ENCODE measurements at places on chromosomes 2 and 18.

- DNase-seq, result no peak
These were observed 14.2 kb downstream of the CAVIN2 start for GRCh38 chr2:191832668-191833067.

GRCh38 chr18:75167137-75167536 is 41.8 kb downstream of the PTGR3 start:
- no peak for DNase-seq

GRCh38 chr2:238100049-238100820 is at the start of gene ESPNL:
Gene ESPNL (plus strand): TSS chr2:238100340. CDS start chr2:238100420, 80 bp downstream.
- DNase-seq, result no peak

- no peak for DNase-seq
These were observed 196.1 kb downstream of the SETBP1 start for GRCh38 chr18:44876755-44877154.

- no peak for DNase-seq
These were observed 53.0 kb downstream of the ZC3H8 start for GRCh38 chr2:112201696-112202430.

GRCh38 chr2:46544581-46544980 is 65.2 kb downstream of the TMEM247 start:
- DNase-seq, result no peak

DNA sequence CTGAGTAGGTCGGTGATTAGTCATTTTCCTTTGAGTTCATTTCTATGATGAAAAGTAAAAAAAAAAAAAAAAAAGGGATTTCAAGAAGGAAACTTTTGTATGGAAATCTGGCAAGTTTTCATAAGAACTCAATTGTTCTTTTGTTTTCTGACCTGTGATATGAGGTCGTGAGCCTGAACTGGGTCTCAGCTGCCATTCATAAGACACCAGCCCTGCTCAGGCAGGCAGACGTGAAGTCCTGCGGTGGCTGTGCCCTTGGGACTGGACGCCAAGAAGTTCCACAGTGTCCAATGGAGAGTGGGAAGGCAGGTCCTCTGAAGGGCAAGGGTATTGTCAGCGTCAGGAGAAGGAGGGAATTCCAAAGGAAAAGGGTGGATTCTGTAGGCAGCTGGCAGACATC is 183.9 kb downstream of the NCK2 start:
- no peak for DNase-seq

GRCh38 chr2:116754381-116755101 is 1060.0 kb upstream of the DDX18 start:
- DNase-seq, result no peak

DNA sequence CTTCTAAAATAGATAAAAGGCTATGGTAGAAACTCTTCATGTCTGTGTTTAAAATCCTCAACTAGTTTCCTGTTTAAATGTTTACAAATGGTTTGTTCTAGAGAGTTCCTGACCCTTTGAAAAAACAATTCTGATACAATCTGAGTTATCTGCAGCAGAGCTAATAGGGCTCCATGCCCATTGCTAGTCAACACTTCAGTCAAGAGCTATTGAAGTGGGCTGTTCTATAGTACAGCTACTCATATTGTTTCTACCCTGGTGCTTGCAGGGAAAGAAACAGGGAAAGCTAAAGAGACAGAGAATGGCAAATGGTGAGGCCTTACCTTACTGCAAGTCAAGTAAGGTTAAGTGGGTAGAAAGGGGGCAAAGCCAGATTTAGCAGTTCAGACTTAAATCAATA is 112.3 kb upstream of the CAVIN2 start:
- no peak for DNase-seq

GRCh38 chr2:179946810-179947615 is 60.1 kb downstream of the CWC22 start:
- no peak for DNase-seq

DNA sequence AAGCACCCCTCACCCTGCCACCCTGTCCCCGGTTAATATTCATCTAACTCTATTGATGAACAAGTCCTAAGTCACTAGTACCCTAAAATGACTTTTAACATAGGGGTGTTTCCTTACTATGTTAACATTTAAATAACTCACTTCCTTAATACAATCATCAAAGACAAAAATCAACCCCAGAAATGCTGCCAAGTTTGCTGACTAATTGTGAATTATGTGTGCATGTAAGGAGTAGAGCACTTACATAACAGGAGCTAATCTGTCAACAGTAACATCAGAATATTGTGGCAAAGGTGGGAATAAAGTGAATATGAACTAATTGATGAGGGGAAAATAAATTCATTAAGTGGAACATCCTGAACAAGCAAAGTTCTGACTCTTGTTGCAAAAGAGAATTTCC is 81.4 kb upstream of the ERBB4 start:
- DNase-seq, result no peak

DNA sequence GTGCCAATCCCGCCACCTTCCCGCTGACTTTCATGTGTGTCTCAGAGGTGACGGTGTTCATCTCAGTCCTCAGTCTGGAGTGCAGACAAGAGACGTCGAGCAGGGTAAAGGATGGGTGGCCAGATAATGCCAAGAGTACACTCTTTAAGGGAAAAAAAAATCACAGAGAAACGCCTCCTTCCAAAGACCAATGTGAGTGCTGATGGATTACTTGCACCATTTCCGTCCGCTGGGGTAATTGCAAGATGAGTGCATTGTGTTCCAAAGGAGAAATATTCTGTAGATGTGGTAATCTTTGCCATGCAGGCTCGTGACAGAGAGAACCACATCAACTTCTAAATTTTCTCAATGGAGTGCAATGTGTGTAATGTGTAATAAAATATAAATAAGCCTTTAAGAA is 81.0 kb downstream of the KLHL29 start:
- DNase-seq, result no peak

- no peak for DNase-seq
These were observed 1642.5 kb upstream of the TMEFF2 start for GRCh38 chr2:193837111-193837738.

- DNase-seq, result no peak
These were observed 298.2 kb downstream of the EIPR1 start for GRCh38 chr2:3079466-3079865.

Data from NCI-H2081 treated with DMSO at 0.1 percent for 48 hours (cell line).